CD14-positive monocyte (primary cell): ENCODE measurements at places on chromosomes 13 and 19.
A peak's percentile ranks its signal among the peaks of the same experiment; 100 is the strongest.

DNA sequence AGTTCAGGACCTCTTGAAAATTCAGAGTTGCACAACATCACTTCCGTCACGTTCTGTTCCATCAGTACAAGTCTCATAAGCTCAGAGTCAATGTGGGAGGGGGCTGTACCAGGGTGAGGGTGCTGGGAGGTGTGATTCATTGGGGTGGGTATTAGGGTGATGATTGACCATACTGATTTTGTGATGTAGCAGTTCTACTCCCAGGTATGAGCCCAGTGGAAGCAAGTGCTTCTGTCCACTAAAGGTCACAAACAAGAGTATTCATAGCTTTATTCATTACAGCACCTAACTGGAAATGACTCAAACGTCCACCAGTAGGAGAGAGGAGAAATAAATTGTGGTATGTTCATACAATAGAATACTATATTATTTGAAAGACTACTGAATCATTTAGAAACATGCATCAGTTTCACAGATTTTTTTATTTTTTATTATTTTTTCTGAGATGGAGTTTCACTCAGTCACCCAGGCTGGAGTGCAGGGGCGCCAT is 12.1 kb upstream of the UPF3A start:
- DNase-seq, result no peak

GRCh38 chr13:106083620-106084350 is 451.7 kb downstream of the EFNB2 start:
- DNase-seq, result no peak

DNA sequence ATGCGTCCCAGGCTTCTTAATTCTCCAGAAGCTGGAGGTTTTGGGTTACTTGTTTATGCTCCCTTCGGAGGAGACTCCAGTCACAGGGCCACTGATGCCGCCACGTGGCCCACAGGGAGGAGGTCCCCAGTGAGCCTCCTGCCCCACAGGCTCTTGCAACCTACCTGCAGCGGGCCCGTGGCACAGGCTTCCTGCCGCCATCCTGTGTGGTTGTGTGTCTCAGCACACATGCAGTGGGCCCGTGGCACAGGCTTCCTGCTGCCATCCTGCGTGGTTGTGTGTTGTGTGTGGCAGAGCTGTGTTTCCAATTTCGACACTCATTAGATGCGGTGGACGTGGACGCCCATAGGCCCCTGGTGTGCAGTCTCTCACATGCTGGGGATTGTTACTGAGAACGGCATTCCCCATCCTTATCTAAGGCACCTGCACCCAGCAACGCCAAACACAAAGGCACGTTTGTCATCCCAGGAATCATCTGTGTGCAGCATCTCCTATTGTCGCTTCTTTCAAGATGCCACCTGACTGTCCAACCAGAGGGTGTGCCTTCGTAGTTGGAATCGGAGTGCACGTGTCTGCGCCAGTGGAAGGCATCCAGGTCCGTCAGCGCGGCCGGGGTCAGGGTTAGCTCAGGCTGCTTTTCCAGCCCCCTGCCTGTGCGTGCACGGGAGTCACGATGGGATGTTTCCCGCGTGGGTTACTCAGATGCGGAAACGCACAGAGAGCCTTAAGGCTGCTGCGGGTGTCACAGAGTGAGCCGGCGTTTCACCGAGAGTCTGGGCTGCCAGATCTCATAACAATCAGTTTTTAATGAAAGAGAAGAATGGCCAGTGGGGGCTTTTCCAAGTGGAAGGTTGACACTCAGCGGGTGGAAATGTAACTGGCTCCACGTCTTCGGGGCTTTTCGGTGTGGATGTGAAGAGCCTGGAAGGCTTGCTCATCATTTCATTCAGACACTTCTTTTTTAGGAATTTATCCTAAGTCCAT is 119.8 kb downstream of the ATP11A start:
- DNase-seq, result no peak

GRCh38 chr13:35621989-35622388 is 145.5 kb upstream of the MAB21L1 start:
- no peak for DNase-seq

DNA sequence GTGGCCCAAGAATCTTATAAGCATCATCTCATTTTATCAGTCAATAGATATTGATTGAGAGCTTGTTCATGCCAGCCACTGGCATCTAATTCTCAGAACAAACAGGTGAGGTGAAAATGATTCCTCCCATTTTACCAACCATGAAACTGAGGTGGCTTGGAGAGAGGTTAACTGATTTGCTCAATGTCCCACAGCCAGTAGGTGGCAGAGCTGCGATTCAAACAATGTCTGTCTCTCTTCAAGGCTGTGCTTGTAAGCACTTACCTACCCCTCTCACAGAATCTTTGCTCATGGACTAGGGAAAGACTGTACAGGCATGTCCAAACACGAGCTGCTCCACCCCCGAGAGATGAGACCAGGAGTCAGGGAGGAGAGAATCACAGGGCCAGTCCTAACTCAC is 21.5 kb upstream of the GSX1 start:
- no peak for DNase-seq

- DNase-seq, result no peak
Measured at GRCh38 chr13:41127701-41128100, 4.9 kb downstream of the KBTBD6 start.

- DNase-seq, result no peak
Measured at GRCh38 chr13:20356444-20356843, 124.3 kb upstream of the GJB6 start.

GRCh38 chr19:40144151-40144550 is 47.1 kb upstream of the MAP3K10 start:
- no peak for DNase-seq

DNA sequence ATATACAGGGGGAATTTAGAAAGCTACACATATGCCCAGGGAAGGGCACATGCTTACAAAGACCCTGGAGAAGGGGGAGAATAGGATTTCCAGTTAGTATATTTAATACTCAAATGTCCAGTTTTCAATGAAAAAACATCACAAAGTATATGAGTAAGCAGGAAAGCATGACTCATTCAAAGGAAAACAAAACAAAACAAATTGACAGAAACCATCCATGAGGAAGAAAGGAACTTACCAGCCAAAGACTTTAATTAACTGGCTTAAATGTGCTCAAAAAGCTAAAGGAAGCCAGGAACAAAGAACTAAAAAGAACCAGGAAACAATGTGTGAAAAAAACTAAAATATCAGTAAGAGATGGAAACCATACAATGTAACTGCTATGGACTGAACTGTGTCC is 716.2 kb upstream of the ARGLU1 start:
- DNase-seq, result no peak

DNA sequence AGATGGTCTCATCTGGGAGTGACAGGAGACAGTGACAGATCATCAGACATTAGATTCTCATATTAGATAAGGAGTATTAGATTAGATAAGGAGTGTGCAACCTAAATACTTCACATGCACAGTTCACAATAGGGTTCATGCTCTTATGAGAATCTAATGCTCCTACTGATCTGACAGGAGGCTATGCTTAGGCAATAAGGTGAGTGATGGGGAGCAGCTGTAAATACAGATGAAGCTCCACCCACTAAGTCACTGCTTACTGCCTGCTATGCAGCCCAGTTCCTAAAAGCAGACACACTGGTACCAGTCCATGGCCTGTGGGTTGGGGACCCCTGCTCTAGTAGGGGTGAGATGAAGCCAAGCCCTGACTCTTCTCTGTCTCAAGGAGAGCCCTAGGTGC is 10.0 kb upstream of the IGFL3 start:
- no peak for DNase-seq

GRCh38 chr13:105920370-105920769 is 615.1 kb downstream of the EFNB2 start:
- no peak for DNase-seq

DNA sequence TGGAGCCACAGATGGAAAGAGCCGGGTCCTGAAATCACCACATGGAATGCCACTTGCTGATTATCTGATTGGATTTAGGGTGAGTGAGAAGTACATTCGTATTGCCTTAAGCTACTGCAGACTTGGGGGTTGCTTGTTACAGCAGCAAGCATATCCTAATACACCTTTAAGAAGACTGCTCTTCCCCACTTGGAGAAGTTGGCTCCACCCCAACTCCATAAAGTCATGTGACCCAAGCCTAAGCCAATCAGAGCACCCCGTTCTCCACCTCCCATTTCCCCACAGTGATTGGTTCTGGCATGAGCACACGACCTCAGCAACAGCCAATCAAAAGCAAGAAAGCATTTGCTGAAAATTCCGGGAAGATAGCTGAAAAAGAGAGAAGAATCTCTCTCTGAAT is 23.1 kb downstream of the CACNA1A start:
- DNase-seq, result no peak

GRCh38 chr13:44051918-44052675 is 172.4 kb downstream of the LACC1 start:
- DNase-seq, result no peak

- no peak for DNase-seq
Measured at GRCh38 chr19:6278740-6279619, 795 bp downstream of the MLLT1 start.

- peak; percentile 52 for DNase-seq
Measured at GRCh38 chr13:40629678-40630384, 36.6 kb downstream of the FOXO1 start.

DNA sequence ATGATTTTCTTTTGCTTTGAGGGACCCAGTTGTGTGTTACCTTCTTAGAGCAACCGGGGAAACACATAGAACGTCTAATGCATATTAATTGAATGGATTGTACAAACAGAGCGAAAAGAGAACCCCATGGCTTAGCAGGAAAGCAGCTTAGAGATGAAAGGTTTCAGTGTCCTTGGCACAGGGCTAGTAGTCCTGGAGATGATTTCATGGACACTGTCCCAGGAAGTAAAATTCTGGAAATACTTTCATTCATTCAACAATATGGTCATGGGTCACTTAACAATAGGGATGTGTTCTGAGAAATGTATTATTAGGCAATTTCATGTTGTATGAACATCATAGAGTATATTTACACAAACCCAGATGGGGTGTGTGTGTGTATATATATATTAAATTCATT is 9.7 kb upstream of the FUT2 start:
- no peak for DNase-seq
